ENCODE measurements at places on chromosomes 6 and 20. TPM values are rescaled to one million over a fixed set of nuclear protein-coding genes. Genes with fewer than 3 reads are reported as not detected.

DNA sequence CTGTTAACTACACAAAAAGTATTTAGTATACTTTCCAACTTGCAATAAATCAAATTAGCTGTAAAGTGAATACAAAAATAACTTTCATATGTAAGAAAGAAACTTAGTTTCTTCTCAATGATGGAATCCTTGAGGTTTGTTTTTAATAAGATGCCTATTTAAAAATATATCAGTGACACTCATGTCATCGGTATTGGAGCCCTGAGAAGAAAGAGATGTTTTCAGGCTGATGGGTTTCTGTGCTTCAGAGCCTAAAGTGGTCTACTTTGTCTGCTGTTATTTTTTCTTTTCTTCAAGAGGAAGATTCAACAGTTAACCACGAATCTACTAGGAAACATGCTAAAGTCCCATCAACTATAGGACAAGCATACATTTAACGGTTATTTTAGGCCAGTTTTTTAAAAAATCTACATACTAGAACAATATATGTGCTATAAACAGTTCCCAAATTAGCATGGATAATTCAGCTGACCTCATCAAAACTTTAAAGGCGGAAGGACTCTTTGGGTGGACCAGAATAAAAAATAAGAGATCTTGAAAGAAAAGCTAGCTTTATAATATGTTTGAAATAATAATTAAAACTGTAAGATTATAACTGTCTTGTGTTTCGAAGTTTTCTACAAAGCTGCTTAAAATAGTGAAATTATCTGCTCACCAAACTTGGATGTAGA is 147.0 kb upstream of the SAMD5 start:
- no peak for DNase-seq

DNA sequence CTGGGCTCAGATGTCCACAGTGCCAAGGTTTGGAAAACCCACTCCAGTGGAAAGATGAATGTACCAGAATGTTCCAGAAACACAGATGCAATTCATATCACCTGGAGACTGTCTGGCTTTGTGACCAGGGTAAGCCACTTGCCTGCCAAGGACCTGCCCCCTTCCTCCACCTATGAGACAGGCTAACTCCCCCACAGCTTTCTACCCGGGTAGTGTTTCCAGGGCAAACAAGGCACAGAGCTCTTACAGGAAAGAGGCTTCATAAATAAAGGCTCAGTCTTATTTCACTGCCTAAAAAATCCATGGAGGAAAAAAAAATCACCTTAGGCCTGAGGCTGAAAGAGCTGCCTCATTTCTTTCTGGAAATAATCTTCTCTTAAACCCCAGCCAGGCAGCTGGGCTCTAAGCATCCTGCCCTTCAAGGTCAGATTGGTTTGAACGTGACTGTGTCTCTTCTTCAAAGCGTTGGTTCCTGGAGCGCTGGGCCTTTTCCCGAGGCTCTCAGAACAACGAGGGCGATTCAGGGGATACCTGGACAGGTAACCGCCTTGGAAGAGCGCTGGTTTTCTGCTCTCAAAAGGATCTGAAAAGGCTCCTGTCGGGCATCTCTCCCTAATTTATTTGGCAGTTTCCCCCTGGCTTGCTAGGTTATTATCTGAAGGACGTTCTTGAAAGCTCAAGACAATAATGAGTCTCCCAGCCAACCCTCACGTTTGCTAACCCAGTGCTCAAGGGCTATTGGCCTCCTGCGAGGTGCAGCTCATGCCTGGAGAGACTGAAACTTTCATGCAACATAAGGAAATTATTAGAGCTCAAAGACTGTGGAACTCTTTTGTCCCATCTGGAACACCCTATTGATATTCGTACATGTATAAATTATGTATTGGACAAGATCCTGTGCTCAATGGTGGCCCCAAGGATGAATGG is 199.2 kb upstream of the PMEPA1 start:
- no peak for DNase-seq

DNA sequence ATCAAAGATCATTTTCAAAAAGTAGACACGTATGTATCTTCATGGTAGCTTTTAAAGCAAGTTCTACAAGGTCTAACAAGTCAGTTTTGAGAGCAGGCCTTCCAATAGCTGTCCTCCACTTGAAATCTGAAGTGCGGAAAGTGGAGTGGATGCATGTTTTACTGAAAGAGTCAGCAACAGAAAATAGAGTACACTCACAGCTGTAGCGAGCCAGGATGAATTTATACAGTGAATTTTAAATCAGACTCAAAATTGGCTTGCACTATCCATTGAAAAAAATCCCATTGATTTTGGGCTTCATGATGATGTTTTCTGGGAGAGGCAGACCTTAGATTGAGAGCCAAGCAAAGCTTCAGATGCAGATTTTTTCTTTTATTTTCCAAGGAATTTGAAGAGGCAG is 80.6 kb downstream of the GJA10 start:
- peak; percentile 18 for DNase-seq

- DNase-seq, result no peak
Measured at GRCh38 chr6:81720427-81720826, 32.1 kb downstream of the TENT5A start.

- DNase-seq, result peak; percentile 23
Measured at GRCh38 chr6:100538086-100538485, 73.4 kb upstream of the SIM1 start.

DNA sequence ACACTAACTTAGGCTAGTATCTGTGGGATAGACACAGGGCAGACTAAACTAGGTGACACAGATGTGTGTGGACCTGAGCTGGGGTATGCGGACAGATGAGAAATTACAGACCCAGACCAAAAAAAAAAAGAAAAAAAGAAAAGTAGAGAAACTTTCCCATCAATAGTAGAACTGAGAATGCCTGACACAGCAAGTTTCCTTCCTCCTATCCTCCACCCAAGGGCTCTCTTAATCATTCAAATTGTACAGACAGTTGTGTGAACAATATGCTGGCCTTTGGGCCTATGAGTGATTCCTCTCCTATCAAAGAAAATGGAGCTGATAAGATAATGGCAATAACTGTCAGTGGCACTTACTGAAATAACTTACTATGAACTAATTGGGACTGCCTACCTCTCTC is 226.7 kb upstream of the PRDM1 start:
- no peak for DNase-seq

DNA sequence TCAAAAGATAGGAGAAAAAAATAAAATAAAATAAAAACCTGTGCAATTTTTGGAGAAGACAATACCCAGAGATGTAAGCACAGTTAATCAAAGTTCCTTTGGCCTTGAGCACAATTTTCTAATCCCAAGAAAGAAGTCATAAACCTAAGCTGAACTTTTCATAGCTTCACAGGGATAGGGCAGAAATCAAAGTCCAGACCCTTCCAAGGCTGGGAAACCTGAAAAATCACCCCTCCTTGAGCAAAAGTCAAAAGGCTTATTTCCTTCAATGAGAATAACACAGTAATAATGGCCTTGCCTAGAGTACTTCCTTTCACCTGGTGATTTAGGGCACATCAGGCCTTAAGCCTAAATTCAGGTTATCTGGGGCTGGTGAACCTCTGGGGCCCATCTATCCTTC is 415.0 kb upstream of the BTBD3 start:
- DNase-seq, result no peak

GRCh38 chr6:1240766-1241318 is 71.1 kb upstream of the FOXQ1 start:
- DNase-seq, result peak; percentile 24

- DNase-seq, result no peak
Measured at GRCh38 chr20:51936377-51936776, 134.1 kb upstream of the SALL4 start.

FAM8A1 gene
- 17.2 TPM for total RNA-seq

DNA sequence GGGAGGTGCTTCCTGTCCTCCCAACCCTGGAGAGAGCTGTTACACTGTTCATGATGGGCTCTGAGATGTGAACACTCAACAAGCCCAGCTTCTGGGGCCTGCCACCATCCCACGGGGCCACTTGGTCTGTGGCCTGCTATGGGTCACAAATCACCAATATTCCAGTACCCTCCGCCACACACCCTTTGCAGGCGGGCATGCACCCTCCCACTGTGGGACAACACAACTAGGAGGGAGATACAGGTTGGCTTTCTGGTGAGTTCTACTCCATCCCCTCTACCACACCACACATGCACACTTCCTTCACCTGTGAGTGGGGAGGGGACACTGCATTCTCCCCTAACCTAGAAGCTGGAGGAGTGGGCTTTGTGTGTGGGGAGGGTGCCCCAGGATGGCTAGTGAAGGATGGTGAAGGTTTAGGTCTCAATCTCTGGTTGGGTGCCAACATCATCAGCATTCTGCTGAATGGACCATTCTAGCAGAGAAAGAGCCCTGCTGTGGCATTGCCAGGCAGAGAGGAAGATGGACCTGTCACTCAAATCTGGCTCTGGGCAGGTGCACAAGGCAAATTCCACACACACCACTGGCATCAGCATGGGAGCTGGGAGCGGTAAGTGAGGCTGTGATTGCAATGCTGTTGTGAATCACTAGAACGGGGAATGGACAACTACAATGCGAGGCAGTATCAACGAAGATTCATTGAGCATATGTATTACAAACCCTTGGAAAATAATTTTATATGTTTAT is 175.1 kb downstream of the THBS2 start:
- no peak for DNase-seq

GRCh38 chr6:125020385-125020784 is 58.1 kb downstream of the RNF217 start:
- DNase-seq, result peak; percentile 63

DNA sequence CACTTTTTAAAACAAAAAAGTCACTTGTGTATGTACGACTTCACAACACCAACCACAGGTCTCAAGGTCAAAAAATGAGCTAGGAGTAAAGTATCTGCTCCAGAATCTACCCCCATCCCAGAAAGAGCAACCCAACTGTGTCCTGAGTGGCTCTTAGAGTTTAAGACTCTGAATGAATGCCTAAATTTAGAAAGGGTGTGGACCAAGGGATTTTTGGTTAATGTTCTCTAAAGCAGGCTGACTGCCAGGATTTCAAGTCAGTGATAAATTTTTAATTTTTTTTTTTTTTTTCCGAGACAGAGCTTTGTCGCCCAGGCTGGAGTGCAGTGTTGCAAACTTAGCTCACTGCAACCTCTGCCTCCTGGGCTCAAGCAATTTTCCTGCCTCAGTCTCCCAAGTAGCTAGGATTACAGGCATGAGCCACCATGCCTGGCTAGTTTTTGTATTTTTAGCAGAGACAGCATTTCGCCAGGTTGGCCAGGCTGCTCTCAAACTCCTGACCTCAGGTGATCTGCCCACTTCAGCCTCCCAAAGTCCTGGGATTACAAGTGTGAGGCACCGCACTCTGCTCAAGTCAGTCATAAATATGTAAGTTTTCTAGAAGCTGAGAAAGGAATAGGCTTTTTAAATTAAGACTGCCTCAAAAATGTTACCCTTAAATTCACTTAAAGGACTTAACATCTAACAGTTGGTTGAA is 20.2 kb downstream of the STAU1 start:
- DNase-seq, result peak; percentile 45

GRCh38 chr6:119142041-119142440 is 63.6 kb upstream of the FAM184A start:
- DNase-seq, result no peak

- peak; percentile 34 for DNase-seq
Measured at GRCh38 chr6:100311707-100312251, 152.9 kb downstream of the SIM1 start.
